Cardiac muscle cell (in vitro differentiated cells and primary cell): ENCODE measurements at places on chromosomes 2 and 18. TPM values are rescaled to one million over a fixed set of nuclear protein-coding genes. Genes with fewer than 3 reads are reported as not detected.

DNA sequence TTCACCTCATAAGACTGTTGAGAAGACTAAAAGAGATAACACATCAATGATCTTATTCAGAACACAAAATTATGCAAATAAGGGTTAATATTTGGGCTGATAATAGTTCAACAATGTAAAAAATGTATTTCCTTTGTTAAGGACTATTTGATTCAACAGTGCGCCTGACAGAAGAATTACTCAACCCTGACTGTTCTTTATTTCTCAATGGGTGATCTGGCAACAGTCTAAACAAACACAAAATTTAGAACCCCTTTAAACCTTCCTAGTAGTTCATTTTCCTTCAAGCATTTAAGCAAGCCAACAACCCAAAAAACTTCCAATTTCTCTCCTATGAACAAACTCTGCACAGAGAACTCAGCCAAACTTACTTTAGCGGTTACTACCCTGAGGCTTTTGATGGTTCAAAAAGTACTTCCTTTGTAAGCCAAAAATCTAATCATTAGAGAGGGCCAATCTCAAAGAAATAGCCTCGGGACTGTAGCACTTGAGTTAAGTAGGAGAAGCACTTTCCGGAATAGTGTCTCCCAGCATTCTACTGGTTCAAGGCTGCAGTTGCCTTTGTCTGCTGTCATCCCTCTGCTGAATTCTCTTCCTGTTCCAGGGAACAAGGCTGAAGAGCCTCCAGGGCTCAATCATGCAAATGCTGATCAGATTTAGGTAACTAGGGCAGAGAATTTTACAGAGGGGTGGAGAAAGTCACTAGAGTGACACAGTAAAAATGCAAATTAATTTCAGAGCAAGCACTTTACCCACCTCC, 40.9 kb upstream of the MAPK4 start:
- no peak for DNase-seq

GRCh38 chr2:158255257-158255656, 153.6 kb downstream of the UPP2 start:
- DNase-seq: no peak

DNA sequence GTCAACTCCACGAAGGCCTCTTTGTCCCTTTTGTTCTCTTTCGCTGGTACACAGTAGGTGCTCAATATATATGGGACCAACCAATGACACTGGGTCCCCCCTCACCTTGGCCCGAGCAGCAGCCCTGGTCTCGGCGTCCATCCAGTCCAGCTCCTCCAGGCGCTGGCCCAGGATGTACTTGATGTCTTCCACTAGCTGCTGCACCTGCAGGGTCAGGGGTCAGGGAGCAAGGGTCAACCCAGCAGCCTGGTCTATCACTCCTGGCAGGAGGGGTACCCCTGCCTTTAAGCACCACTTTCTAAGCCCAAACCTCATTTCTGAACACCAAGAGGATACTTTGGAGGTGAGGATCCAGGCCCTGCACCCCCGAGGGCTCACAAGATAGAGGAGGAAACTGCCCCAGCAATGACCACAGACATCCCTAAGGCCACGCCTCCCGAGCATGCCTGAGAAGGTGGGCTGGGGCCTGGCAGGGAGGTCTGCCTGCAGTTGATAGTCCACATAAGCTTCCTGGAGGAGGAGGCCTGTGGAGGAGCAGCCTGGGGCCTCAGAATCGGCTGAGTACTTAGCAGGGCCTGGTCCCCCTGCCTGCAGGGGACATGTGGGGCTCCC, 4.2 kb downstream of the ECEL1 start:
- no peak for DNase-seq

VIL1 gene
- 0.52 and 0.65 TPM in 2 replicates for polyA plus RNA-seq

GRCh38 chr2:173160618-173161017, 85.0 kb downstream of the MAP3K20 start:
- DNase-seq: no peak

DNA sequence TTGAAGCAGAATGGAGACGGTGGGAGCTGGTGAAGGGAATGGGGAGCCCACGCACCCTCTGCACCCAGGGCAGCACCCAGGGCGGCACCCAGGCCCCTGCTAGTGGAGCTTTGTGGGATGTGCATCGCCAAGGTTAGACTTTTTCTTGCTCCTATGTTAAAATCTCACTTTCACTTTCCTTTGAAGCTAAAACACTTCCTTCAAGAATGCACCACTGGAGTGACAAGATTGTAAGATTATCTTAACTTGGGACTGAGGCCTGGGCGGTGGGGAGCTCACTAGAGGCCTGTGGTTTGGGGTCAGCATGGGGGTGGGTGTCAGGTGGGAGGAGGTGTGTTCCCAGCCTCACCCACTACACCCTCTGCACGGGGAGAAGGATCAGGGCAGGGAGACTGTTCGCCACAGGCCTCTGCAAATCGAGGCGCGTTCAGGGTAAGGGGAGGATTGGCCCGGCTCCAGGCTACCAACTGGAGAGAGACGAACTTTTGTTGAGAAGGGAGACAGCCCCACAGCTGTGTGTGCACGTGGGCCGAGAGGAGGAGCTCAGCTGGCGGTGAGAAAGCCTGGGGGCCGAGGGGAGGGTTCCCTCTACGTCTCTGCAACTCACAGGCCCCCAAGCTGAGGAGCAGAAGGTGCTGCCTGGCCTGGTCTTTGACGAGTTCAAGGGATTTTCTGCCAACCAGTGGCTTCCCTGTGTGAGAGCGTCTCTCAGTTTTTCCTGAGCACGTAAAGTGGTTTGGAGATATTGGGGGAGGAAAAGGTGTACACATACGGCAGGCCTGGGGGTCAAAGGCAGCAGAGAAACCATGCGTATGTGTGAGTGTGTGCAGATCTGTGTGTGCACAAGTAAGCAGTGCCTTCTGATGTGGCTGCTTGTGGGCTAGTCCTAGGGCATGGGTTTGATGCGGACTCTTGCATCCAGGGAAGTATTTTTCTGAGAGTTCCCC, 147.7 kb downstream of the KLHL29 start:
- DNase-seq: no peak

DNA sequence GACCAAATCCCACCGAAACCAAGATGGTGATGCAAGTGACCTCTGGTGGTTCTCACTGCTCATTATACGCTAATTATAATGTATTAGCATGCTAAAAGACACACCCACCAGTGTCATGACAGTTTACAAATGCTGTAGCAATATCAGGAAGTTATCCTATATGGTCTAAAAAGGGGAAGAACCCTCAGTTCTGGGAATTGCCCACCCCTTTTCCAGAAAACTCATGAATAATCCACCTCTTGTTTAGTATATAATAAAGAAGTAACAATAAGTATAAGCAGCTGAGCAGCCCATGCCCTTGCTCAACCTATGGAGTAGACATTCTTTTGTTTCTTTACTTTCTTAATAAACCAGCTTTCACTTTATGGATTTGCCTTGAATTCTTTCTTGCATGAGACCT, 31.0 kb upstream of the FMNL2 start:
- DNase-seq: no peak
